Head of caudate nucleus (tissue), 42 donors: ENCODE measurements at places on chromosomes 16 and 17.

GRCh38 chr17:49942947-49943346, 26.0 kb upstream of the DLX4 start:
- DNase-seq = no peak

- DNase-seq = no peak
Observed at GRCh38 chr17:49022391-49022941, 25.3 kb downstream of the IGF2BP1 start.

GRCh38 chr17:4420692-4421131, 13.0 kb upstream of the SPNS3 start:
- peak; percentile 76 for DNase-seq

DNA sequence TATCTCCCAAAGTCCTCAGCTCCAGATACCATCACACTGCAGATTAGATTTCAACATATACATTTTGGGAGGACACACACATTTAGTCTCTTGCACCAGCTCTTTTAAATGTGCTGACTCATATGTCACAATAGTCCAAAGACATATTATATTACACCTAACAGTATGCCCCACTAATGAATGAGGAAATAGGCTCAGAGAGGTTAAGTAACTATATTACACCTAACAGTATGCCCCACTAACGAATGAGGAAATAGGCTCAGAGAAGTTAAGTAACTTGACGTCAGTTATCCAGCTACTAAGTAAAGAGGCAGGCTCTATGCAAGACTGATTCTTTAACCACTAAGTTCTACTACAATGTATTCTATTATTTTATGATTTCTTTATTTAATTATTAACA, 9.7 kb downstream of the IRX6 start:
- no peak for DNase-seq

- no peak for DNase-seq
Observed at GRCh38 chr16:51939378-51939871, 607.5 kb downstream of the TOX3 start.

DNA sequence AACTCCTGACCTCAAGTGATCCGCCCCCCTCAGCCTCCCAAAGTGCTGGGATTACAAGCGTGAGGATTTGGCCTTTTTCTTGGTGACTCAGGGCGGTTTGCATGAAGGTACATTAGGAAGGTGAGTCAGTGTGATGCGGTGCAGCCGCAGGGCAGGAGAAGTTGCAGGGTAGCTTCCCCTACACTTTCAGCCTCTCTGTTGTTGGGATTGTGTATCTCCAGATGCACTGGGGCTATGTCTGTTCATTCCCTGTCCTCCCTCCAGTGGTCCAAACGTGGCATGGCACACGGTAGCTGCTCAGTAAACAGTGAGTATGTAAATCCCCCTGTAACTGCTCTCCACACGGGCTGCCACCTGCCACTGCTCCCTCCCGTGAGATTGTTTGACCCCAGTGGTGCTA, 109.1 kb upstream of the CDC42EP4 start:
- DNase-seq = no peak

- DNase-seq = no peak
Observed at GRCh38 chr17:80424261-80424660, 9.3 kb downstream of the ENDOV start.

- no peak for DNase-seq
Observed at GRCh38 chr16:78996790-78997189, 603.7 kb downstream of the MAF start.

- DNase-seq = no peak
Observed at GRCh38 chr17:31156326-31156725, 61.5 kb downstream of the NF1 start.

- DNase-seq = no peak
Observed at GRCh38 chr16:86044241-86044671, 145.3 kb downstream of the IRF8 start.

DNA sequence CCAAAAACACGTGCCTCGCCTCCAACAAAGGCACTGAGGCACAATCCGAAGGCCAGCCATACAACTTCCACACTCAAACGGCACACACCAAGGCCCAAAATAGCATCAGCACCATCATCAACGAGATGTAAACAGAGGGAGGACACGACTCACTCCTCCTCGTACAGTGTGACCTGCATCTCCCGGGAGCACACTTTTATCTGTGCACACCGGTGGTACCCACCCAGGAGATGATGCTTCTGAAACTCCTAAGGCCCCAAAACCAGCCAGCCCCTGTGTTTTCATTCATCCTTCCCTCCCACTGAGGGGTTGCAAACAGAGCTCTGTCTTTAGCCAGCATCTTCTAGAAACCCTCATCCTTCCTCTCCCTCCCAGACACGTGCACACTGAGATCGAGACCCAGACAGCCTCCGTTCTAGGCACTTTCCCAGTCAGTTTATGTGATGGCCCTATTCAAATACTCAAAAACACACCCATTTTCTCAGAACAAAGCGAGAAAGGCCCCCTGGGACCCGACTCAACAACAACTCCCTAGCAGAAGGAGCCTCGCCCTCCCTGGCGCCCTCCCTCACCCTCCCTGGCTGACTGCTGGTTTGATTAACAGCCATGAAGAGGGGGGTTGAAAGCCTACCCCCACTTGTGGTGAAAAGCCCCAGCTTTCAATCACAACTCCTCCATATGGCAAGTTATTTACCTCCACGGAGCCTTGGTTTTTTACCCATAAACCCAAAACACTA, 76.3 kb downstream of the GAS7 start:
- no peak for DNase-seq

DNA sequence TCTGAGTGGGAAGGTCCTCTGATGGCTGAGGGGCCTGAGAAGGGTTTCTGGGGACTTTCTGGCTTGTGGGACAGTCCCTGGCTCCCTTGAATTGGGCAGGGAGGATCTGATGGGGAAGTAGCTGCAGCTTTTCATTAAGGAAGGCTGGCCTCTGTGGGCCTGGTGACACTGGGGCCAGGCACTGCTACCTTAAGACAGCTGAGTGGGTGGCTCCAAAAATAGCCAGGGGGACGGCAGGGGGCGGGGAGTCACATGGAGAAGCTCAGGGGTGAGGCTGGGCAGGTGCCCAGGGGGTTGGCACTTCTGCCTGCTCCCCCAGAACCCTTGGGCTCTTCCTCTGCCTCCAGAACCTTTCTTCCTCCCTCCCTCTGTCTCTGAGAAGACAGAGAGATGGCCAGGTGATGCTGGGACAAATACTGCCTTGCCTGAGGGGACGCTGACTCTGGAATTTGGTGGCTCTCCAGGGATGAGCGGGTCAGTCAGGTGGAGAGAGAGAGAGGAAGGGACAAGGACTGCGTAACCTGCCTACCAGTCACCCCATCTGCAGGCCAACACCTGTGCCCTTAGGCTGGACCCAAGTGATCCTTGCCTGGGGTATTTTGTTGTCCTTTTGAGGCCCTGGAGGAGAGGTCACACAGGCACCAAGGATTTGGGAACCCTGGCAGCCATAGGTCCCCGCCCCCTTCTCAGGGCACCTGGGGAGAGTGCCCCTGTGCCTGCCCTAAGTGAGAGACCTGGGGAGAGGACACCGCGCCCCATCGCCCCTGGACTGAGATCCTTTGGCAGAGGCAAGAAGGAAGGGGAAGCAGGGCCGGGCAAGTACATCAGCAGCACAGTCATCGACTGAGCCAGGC, 1.7 kb upstream of the SGCA start:
- no peak for DNase-seq

DNA sequence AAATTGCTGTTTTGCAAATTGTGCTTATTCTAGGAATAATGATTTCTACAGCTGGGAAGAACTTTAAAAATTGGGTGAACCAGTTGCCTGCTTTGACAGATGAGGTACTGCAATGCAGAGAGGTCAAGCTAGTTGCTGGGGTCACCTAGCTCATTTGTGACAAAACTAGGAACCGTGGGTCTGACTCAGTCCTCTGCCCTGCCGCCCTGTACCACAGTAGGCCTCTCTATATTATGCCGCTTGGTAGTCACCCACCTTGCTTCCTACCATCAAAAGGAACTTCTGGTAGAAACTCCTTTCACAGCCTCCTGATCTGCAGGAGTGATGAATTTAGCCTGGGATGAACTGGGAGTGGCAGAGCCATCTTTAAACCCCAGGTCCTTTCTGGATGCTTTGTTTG, 105.7 kb downstream of the PITPNC1 start:
- DNase-seq = no peak

DNA sequence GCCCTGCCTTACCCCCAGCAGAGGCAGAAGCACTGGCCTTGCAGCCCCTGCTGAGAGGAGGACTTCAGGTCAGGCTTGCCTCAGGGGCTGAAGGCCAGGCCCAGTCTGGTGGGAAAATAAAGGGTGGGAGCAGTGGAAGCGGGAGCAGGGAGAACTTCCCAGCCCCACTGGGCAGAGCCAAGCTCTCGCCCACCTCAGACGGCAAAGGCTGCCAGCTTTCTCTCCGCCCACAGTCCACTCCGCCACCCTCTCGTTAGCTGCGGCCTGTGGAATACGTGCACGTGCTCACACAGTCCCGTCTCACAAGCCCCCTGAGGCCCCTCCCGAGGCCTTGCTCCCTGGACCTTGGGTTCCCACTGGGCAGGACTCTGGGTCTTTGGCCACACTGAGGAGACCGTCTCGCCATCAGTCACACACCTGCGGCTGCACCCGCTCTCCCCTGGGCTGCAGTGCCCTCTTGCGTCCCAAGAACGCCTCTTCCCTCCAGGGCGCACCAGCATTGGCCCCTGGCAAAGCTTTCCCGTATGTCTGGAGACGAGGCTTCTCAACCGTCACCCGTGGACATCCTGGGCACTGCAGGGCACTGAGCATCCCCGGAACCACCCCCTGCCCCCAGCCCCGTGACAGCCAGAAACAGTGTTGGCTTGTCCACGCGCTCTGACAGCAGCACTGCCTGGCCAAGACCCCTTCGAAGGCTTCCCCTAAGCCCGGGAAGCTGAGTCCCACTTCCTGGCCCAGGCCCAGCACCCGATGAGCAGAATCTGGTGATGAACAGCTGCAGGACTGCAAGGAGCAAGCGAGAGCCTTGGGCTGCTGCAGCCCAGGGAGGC, 8.3 kb downstream of the MRPL28 start:
- peak; percentile 58 for DNase-seq

DNA sequence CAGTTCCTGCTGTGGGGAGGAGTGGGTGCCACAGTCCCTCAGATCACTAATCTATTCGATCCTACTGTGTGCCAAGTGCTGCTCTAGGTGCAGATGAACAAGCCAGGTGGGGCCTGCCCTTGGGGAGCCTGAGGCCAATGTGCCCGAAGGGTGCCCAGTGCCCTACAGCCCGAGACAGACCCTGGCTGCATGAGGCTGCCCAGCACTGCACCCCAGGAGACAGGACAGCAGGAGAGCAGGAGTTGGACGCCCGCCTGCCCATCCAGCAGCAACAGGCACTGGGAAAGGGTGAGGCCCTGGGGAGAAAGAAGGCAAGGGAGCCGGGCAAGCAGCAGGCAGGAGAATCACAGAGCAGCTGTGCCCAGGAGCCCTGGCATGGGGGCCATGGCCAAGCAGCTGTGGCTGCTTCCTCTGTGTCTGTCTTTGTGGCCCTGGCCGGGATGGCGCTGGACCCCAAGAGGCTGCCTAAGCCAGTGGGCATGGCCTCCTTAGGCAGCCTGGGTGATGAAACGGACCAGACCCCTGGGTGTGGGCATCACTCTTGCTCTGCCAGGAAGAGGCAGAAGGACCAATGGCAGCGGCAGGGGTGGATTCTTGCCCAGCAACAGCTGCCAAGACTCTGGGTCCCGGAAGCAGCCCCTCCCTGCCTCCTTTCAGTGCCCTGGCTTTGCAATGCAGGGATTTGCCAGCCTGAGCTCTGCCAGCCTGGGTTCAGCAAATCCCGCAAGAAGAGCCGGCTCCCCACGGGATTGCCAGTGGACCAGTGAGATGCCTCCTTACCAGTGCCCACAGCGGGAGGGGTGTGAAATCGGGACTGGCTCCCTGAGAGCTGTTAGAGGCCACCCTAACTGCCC, 179.6 kb upstream of the TNRC6C start:
- DNase-seq = peak; percentile 88

- DNase-seq = no peak
Observed at GRCh38 chr16:25868106-25868505, 176.3 kb downstream of the HS3ST4 start.

- DNase-seq = no peak
Observed at GRCh38 chr16:59611556-59611955, 877.4 kb upstream of the GOT2 start.

DNA sequence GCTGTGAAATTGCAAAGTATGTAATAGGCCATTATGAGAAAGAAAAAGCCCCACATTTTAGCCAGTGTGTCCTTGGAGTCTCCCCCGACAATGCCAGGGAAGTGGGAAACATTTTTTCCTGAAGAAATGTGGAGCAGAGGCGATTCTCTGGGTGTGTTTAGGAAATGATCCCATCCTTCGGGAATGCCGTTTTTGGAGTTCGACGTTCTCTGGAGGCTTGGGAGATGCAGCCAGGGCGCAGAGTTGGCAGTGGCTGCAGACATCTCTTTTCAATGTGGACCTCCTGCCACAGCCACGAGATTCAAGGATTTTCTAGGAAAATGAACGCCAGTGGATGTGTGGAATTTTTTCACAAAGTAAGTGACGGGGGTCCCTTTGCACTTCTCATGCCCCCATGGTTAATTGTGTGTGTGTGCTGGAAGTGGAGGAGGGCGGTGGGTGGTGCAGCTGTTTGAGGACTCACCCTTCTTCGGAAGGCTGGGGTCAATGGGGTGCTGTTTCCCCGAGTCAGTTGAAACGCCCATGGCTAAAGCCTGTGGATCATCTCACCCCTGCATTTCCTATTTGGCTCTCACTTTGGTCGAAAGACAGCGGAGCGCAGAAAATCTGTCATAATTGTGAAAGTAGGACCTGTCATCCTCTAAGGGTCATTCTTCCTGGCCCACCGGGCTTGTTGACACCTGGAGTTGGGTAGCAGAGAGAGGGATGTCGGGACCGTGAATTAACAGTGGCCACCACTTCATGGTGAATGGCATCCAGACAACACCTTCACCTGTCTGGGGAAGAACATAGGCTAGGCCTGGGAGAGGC, 73.2 kb downstream of the CMIP start:
- no peak for DNase-seq

DNA sequence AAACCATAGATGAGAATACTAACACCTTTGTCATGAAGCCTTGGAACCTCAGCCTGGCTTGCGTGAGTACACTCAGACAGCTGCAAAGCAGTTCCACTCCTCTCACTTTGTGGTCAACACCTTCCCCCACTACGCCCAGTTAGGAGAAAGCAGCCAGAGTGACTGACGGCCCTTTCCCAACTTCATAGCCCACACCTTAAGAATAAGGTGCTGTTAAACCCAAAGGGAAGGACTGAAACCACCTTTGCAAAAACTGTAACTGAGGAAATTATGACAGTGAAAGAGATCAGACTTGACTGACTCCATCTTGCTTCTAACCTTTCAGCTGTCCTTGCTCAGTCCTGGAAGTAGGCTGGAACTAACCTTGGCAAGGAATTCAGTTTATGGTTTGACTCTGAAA, 13.7 kb downstream of the N4BP1 start:
- DNase-seq = no peak

DNA sequence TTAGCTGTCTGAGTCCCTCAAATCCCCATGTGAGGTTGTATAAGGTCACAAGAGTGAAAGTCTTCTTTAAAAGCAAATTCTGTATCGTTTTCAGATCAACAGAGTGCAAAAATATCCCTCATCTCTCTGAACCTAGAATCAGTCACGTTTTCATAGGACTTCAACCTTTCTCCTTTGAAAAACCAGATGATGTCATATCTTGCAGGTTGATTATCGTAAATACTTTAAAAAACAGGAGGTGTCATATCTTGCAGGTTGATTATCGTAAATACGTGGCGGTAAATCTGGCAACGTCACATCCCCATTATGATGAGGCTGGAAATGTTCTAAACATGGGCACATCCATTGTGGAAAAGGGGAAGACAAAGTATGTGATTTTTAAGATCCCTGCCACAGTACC, 25.9 kb downstream of the BCO1 start:
- DNase-seq = no peak

- no peak for DNase-seq
Observed at GRCh38 chr17:28230011-28230410, 89.0 kb upstream of the TMEM97 start.
